ENCODE measurements at places on chromosomes 16 and 17.

DNA sequence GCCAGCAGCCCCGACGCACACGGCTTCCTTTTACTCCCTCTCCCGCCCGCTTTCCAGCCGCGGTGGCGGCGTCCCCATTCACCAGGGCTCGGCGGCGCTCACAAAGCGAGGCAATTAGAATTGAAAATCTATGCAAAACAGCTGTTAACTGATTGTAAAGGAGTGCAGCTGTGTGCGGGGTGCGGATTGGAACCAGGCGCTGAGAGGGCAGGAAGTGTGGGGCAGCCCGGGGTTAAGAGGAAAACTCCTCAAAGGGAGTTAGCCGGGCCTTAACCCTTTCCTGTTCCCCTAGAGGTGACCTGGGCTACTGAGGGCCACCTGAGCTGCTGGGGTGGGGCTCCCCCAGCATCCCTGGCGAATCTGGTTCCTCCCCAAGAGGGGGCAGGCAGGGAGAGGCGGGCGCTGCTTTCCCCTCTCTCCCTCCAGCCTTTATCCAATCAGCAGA lies 5.8 kb upstream of the GSE1 start:
- DNase-seq = no peak

GRCh38 chr16:12398029-12398682 lies 405.5 kb downstream of the CPPED1 start:
- no peak for DNase-seq

- DNase-seq = no peak
Measured at GRCh38 chr16:78538919-78539318, 439.5 kb downstream of the WWOX start.

DNA sequence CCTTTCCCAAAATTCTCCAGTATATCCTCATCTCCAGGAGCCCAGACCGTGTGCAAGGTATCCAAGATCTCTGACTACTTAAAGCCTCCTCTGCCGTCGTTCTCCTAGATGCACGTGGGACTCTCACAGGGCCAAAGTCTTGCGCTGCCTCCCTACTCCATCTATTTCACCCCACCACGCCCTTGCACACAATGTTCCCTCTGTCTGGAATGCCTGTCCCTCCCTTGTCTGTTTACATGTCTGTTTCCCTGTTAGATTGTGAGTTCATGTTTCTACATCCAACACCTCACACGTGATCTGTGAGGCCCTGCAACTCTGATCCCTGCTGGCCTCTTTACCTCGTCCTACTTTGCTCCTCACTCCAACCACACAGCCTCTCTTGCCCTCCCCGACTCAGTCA lies 4.9 kb upstream of the FZD2 start:
- DNase-seq = no peak

DNA sequence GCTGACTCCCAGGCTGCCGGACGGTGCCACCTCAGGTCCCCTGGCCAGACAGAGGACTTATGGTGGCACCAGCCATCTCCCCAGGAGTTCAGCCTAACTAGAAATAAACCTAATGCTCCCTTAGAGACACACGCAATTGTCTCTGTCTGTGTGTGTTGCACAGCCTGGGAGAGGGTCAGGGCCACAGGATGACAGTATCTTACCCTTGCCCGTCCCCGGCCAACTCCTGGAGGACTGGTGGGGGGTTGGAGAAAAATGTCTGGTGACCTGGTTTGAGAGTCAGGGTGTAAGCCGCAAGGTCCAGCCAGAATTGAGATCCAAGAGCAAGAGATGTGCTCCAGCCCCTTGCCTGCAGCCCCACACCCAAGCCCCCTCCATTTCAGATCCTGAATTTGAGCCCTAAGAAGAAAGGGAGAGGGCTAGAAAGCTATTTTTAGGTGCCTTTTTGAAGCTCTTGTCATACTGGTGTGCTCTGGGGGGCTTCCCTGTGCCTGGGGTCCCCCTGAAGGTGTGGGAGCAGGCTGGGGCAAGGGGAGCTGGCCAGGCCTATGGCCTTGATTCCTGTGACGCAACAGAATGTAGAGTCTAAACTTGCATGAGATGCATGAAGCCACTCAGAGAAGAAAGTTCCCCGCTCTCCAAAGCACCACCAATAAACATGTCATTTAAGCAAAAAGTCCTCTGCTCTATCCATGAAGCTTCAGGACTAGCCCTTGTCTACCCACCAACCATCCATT lies 12.9 kb downstream of the ZNF319 start:
- DNase-seq = no peak

- DNase-seq = no peak
Measured at GRCh38 chr16:11484691-11485258, 101.9 kb downstream of the LITAF start.

Data from stimulated activated CD8-positive, alpha-beta memory T cell treated with anti-CD3 and anti-CD28 coated beads, Interleukin-7, amount 100 ng/mL, for 1 hour (primary cell).